KBM-7 (cell line): ENCODE measurements at places on chromosomes 13 and 19.

DNA sequence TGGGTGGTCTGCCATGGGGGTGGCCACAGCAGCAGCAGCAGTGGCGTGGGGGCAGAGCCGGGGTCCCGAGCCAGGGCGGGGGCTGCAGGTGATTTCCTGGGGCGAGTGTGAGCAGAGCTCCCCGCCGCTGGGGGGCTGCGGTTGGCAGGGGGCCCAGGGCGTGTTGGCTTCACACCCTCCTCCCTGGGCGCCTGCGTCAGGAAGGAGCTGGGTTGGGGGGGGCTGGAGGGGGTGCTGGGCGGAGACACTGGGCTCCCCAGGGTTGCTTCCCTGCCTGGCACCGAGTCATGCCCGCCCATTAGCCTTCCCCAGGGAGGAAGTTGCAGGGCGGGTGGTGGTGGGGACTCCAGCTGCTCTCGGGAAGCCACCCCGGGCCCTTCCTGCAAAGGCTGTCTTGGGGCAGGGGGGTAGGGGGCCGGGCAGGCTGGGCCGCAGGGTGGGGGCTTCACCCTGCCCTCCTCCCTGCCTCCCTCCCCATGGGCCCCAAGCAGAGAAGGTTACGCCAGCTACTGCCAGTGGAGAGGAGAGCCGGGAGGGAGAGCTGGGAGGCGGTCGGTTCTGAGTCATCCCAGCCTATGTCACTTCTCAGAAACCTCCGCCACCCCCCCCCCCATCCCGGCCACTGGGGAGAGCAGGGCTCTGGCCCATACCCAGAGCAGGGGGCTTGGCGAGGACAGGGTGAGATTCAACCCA lies 4.6 kb downstream of the MIDN start:
- peak; percentile 77 for DNase-seq

DNA sequence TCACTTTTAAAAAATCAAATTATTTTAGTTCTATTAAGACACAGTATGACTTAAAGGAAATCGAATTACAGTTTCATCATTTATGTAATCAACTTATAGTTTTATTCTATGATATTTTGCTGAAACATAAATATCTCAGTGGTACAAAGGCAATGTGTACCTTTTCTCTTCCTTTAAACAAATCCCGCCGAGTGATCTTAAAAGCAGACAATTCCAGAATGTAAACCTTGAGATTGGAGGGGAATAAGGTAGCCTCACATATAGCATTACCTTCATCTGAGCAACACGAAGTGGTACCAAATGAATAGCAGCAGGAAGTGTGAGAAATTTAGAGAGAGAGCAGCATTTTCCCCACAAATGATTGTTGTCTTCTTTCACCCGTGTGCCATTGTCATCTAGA lies 842.2 kb upstream of the GPC6 start:
- DNase-seq = no peak

- no peak for DNase-seq
Measured at GRCh38 chr19:6030214-6030507, 52.2 kb upstream of the RANBP3 start.

DNA sequence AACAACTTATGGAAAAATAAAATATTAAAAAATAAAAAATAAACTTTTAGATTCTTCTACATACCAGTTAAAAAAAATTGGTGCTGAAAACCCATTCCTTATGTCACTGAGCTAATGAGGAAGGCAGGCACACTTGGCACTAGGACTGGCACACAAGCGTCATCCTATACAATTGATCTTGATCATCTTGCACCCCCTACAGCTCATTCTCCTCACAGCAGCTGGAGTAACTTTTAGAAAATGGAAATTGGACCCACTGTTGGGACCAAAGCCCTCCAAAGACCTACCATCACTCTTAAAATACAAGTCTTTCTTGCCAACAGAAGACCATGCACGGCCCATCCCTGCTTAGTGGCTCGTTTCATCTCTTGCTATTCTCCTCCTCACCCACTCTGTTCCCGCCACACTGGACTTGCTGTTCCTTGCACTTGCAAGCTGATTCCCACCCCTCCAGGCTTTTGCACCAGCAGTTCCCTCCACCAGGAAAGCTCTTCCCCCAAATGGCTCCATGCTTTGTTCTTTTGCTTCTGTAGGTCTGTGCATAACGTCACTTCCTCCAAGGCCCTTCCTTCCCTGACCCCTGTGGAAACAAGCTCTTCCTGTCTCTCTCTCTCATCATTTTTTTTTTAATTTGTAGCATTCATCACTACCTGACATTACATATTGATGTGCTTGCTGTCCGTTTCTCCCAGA lies 11.6 kb downstream of the CTU1 start:
- peak; percentile 25 for DNase-seq

DNA sequence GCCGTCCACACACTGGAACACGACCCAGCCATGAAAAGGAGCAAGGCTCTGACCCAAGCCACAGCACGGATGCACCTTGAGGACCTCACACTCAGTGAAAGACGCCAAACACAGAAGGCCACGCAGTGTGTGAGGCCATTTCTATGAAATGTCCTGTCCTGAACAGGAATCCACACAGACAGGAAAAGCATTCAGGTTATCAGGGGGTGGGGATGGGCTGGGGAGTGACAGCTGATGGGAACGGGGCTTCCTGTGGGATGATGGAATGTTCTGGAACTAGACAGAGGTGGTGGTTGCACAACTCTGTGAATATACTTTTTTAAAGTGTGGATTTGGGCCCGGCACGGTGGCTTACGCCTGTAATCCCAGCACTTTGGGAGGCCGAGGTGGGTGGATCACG lies 30.6 kb downstream of the GPX4 start:
- DNase-seq = no peak

DNA sequence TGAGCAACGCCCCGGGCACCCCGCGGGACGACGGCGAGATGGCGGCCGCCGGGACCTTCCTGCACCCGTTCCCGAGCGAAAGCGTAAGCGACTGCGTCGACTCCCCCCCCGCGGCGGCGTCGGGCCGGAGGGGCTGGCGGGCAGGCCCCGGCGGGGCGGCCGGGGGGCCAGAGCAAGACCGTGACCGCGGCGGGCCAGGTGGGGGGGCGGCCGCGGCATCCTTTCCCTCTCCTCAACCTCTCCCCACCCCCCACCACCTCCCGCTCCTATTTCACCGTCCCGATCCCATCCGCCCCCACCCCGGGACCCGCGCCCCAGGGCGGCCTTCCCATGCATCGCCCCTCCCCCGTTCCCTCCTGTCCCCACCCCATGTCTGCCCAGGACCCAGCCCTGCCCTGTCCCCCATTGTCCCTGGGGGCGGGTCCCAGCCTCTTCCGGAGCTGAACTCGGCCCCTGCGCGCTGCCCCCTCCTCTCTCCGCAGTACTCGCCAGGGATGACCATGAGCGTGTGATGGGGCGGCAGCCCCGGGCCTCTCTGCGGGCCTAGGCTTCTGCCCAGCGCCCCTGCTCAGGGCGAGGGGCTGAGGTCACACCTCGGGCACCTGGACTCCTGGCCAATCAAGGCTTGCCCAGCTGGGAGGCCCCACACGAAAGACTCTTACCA lies 4.1 kb downstream of the ISYNA1 start:
- DNase-seq = no peak

GRCh38 chr13:31987535-31988170 lies 43.9 kb upstream of the FRY start:
- peak; percentile 58 for DNase-seq

DNA sequence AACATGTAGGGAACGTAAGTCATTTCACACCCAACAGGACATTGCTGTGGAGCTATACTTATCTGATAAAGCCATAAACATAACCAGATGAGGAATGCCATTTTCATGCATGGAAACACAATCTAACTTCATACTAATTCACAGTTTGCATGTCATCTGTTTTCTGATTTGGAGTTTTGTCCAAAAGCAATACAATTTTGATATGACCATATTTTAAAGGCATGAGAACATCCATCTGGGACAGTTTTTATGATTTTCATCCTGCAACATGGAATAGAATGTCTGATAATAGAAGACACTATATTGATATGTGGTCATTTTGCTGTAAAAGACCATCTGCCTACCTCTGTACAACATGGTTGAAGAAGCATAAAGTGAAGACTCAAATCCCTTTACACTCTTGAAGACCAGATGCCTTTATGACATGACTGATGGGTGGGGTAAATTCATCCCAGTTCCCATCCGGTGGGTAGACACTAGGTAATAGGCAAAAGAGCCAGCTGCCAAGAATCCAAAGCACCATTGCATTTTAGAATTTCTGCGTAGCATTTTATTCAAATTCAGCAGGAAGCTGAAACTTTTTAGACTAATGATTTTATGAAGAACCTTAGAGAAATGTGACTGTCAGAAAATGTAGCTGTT lies 309.8 kb downstream of the LMO7 start:
- no peak for DNase-seq

- no peak for DNase-seq
Measured at GRCh38 chr13:66899955-66900354, 330.2 kb downstream of the PCDH9 start.

DNA sequence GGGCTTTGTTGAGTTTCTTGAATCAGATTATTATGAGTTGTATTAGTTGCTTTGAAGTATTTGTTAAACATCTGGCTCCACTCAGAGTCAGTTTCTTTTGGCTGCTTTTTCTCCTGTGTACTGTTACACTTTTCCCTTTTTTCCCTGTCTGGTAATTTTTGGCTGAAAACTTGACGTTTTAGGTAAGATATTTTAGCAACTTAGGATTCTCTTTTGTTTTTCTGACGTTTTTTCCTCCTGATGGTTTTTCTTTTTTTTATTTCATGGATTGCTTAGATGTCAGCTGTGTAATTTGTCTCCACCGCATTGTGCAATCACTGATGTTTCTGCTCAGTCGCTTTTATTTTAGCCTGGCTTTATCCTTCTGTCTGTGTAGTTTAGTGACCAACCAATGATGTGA lies 20.7 kb downstream of the RFC3 start:
- DNase-seq = no peak

- DNase-seq = no peak
Measured at GRCh38 chr13:113838711-113839201, 25.1 kb downstream of the GAS6 start.

GRCh38 chr13:101291206-101291605 lies 125.1 kb downstream of the NALCN start:
- no peak for DNase-seq
